ENCODE measurements at places on chromosomes 3 and 15. TPM values are rescaled to one million over a fixed set of nuclear protein-coding genes. Genes with fewer than 3 reads are reported as not detected.

C3orf20 gene
- total RNA-seq, result not detected

GOLGA6L4 gene
- 3.4 TPM for total RNA-seq

CHRD gene
- total RNA-seq, result 1.9 TPM

CDC25A gene
- 9.7 TPM for total RNA-seq

RFTN1 gene
- 78.3 TPM for total RNA-seq

- DNase-seq, result no peak
These were observed 42.2 kb downstream of the CLDN18 start for GRCh38 chr3:138051947-138052802.

- no peak for DNase-seq
These were observed 1054.0 kb downstream of the TUSC7 start for GRCh38 chr3:117763561-117763960.

LRTM1 gene
- not detected for total RNA-seq

DNA sequence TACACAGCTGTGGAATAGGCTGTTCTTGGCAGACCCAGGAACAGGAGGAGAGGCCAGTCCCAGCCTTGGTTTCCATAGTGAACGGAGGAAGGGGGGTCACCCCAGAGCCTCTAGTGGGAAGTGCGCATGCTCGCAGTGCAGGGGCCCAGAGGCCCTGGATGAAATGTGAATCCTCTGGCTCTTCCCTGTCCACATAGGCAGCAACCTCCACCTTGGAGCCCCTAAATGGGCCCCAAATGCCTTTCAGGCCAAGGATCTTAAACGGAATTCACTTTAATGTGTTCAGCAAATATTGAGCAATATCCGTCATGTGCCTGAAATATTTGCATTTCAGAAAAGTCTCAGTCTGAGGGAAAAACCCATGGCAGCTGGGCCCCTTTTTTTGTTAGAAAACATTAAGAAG is 3.3 kb upstream of the NDN start:
- DNase-seq, result no peak

FGF7 gene
- 0.64 TPM for total RNA-seq

DNA sequence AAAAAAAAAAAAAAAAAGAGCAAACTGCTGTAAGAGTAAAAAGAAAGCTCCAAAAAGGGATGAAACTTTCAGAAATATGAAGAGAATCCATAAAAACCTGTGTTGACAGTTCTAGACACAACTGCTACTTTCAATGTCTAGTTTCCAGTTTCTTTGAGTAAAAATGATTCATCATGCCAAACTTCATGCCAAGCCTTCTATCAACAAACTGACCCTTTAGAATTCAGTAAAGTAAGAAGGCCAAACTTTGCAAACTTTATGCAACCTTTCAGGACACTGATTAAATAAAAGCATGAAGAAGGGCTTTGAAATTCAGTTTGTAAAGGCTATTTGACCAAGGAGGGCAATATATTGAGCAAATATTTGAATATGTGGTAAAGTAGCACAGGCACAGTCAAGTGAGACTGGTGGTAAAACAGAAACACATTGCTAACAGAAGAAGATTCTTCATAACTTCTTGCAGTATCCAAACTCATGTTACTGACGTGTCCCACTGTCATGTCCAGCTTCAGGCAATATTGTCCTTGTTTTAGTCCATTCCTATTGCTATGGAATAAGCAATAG is 56.3 kb upstream of the CFAP20DC start:
- no peak for DNase-seq

TMEM212 gene
- total RNA-seq, result not detected

Data from glomerular endothelial cell (primary cell).